SW 1271 (cell line): ENCODE measurements at places on chromosomes 3 and 15.
A peak's percentile ranks its signal among the peaks of the same experiment; 100 is the strongest.

GRCh38 chr15:57591822-57592367 is at the start of gene MYZAP:
Gene MYZAP, plus strand, starts transcription at chr15:57591904. Its CDS starts 131 bp downstream, at chr15:57592035.
- DNase-seq: no peak

DNA sequence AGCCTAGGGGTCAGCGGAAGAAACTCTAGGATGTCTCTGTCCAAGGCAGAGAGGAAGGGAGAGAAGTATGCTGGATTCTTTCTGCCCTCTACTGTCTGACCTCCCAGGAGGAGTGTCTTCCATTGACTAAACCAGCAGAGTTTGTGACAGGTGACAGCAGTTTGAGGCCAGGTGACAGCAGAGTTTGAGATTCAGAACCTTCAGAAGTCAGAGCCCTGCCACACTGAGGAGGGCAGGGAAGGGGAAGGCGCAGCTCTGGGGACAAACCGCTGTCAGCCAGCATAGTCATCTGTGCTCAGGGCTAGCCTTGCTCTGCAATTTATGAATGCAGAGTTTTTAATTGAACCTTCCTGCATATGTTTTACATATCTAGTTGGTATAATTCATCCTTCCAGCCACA is 12.3 kb downstream of the NRROS start:
- DNase-seq: no peak

DNA sequence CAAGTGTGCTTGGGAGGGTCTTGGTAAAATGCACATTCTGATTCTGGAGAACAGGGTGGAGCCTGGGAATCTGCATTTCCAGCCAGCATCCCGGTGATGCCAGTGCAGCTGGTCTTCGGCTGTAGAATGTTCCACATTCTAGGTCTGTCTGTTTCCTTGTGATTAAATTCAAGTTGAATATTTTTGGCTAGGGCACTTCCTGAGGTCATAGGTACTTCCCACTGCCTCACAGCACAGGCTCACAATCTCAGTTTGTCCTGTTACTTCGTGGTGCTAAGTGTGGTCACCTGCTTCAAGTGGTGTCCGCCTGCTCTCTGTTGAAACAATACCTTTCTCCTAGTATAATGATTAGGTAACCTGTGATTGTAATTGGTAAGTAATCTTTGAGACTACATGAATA is 40.1 kb downstream of the FLNB start:
- DNase-seq: peak; percentile 35

DNA sequence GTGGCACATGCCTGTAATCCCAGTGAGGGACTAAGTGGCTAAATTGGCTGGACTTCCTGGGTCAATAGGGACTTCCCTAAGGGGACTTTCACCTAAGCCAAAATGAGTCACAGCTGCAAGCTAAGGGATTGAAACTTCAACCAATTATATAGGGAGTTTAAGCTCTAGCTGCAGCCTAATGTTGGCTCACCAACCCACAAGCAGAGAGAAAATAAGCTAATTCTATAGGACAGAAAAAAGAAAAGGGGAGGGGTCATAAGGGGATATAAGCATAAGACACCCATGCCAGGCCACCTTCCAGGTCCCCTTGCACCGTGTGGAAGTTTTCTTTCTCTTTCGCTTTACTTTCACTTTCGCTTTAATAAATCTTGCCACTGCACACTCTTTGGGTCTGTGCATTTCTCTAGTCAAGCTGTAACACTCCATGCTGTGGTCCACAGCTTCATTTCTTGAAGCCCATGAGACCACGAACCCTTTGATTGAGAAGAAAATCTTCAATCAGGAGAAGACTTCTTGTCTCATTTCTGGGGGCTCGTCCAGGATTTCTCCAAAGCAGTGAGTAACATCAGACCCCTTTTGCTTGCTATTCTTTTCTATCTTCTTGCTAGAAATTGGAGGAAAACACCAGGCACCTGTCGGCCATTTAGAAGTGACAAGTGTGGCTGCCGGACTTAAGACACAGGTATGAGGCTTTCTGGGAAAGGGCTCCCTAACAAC is 192.3 kb downstream of the IGSF11 start:
- DNase-seq: no peak

GRCh38 chr3:147369661-147370123 is 36.7 kb downstream of the ZIC4 start:
- no peak for DNase-seq

DNA sequence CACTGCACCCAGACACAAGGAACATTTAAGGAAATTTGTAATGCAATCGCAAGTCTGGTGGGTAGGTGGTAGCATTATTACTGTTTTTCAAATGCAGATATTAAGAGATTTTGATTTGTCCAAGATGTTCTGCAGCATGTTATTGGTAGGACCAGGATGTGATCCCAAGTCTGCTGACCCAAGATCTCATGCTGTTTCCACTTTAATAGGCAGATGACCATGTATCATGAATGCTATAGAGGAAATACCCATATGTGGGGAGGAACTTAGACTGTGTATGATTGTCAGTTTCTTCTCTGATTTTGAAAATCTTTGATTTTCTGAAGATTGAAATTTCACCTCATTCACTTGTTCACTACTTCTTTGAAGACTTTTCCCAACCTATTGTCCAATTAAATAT is 28.7 kb downstream of the ATP6V1A start:
- DNase-seq: no peak

GRCh38 chr3:174397848-174398247 is 461.3 kb upstream of the NAALADL2 start:
- DNase-seq: no peak

- DNase-seq: no peak
These were observed 14.9 kb downstream of the CBLB start for GRCh38 chr3:105853801-105854432.

DNA sequence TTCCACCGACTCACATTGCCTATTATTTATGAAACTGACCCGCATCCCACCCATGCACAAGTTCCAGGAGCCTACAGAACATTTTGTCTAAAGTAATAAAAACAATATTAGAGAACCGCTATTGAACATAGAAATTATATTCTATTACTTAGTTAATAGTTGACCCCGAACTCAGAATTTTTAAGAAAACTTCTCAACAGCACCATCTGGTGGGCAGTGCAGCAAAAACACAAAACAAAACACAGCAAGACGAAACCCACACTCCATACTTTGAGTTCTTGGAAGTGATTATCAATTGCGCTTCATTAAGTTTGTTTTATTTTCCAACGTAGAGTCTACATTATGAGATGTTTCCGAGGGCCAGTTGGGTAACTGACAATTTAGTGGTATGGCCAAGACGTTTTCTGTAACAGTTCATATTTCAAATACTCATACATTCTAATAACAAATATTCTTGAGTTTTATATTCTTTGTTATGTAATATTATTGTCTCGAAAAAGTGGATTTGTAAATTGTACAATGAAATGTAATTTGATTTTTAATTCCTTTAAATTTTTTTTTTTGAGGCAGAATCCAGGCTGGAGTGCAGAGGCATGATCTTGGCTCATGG is 24.0 kb upstream of the C3orf70 start:
- DNase-seq: peak; percentile 15

DNA sequence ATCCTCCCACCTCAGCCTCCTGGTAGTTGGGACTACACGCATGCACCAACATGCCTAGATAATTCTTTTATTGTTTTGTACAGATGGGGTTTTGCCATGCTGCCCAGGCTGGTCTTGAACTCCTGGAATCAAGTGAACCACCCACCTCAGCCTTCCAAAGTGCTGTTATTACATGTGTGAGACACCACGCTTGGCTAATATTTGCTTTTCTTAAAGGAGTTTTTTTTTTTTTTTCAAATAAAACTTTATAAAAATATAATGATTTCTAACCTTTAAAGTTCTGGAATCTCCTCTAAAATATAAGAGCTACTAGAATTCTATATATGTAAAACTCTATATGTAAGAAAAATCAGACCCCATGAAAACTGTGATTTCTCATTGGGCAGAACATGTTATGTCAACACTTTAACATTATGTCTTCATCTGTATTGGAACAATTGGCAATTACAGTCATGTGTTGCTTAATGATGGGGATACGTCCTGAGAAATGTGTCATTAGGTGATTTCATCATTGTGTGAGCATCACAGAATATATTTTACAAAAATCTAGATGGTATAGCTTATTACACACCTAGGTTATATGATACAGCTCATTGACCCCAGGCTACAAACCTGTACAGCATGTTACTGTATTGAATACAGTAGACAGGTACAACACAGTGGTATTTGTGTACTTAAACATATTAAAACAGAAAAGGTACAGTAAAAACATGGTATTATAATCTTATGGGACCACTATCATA is 377.0 kb downstream of the PLCL2 start:
- DNase-seq: no peak

- DNase-seq: no peak
These were observed 102.4 kb downstream of the MSL2 start for GRCh38 chr3:136093771-136094170.

GRCh38 chr3:119976214-119976613 is 118.0 kb downstream of the GSK3B start:
- no peak for DNase-seq

DNA sequence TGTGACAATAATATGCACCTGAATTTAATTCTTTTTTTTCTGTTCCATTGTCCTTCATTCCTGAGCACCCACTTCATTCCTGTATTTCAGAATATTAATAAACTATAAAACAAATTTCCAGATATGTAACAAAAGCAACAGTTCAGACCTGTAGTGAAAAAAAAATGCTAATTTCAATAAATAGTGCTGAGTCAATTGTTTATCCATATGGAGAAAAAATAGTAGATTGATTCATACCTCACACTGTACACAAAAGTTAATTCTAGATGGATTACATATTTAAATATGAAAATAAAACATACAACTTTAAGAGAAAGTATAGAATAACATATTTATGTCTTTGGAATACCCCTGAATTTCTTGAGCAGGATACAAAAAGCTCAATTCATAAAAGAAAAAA is 43.9 kb upstream of the KCNH8 start:
- DNase-seq: no peak

DNA sequence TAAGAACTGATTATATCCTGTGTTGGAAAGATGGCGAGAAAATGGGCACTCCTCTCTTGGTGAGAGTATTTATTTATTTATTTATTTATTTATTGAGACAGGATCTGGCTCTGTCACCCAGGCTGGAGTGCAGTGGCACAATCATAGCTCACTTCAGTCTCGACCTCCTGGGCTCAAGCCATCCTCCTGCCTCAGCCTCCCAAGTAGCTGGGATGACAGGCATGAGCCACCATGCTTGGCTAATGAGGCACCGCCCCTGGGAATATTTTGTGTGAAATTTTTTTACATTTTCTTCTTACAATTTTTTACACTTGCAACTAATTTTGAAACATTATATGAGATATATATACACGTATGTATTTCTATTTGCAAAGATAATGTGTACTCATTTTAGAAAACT is 150.5 kb upstream of the PRR20G start:
- DNase-seq: no peak

DNA sequence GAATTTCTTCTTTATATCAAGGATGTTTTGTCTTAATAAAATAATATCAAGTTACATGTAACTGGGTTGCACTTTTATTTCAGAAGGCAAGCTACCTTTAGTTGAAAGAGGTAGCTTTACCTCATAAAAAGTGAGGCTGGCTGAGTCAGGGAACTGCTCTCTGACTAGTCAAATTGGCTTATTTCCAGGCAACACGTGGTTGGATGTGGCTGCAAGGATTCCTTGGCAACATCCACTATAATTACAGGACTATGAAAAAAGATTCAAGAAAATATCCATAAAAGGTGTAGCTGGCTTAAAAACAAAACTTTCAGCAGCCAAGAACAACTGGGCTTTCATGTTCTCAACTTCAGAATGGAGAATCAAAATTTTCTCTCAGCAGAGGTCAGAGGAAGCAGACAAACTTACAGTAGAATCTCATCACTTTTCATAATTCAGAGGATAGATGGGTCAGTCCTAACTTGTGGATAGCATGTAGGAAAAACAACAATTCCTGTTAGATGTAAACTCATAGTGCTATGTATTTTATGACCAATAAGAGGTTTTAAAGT is 779.1 kb downstream of the MECOM start:
- DNase-seq: no peak

DNA sequence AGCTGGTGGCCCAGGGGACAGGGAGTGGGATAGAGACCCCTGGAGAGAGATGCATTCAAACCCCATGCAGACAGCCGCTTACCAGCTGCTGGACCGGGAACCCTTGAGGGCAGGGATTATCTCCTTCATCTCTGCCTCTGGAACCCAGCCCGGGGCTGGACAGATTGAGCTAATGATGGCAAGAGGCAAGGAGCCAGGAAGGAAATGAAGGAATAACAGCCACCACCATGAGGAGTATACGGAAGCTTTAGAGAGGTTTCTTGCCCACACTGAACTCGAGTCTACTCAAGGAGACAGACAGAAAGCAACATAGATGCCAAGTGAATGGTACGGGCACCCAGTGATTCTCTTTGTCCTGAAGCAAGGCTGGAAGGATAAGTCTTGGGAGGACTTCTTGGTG is 23.2 kb downstream of the HAPLN3 start:
- DNase-seq: no peak

DNA sequence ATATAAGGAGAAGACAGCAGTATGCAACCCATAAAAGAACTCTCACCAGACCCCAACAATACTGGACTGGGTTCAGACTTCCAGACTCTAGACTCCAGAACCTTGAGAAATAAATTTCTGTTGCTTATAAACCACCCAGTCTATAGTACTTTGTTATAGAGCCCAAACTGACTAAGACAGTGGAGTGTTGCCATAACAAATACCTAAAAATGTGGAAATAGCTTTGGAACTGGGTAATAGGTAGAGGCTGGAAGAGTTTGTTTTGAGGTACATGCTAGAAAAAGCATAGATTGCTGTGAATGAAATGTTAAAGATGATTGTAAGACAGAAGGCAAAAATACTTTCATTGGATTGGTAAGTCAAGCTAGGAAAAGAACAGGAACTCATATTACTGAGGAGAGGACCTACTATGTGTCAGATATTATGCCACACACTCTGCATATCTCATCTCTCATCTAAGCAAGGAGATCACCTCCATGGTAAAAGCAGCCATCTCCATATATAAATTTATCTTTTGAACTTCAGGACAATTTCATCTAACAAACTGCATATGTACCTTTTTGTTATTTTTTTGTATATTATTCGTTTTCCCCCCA is 67.4 kb upstream of the FNDC3B start:
- no peak for DNase-seq
